Mononuclear cell (primary cell): ENCODE measurements at places on chromosomes 2 and 18. TPM values are rescaled to one million over a fixed set of nuclear protein-coding genes. Genes with fewer than 3 reads are reported as not detected.

FBXO48 gene
- total RNA-seq = 0.52 TPM

SLC9A4 gene
- under 0.01 TPM for total RNA-seq

AFTPH gene
- 87.1 TPM for total RNA-seq

MEMO1 gene
- total RNA-seq = 41.7 TPM

AGXT gene
- not detected for total RNA-seq

FNDC4 gene
- 0.10 TPM for total RNA-seq

EFR3B gene
- under 0.01 TPM for total RNA-seq

TGFA gene
- 0.63 TPM for total RNA-seq

SH3YL1 gene
- total RNA-seq = 52.5 TPM

CRYBA2 gene
- total RNA-seq = not detected

CROCC2 gene
- not detected for total RNA-seq

CYP26B1 gene
- total RNA-seq = under 0.01 TPM

PDE11A gene
- under 0.01 TPM for total RNA-seq

SERPINB3 gene
- not detected for total RNA-seq

NOL4 gene
- not detected for total RNA-seq

PSMG2 gene
- 88.1 TPM for total RNA-seq

RAD51AP2 gene
- total RNA-seq = not detected

SDC1 gene
- total RNA-seq = not detected

ANKRD36C gene
- 83.4 TPM for total RNA-seq

MBD2 gene
- total RNA-seq = 51.3 TPM

TEKT4 gene
- not detected for total RNA-seq

ALPI gene
- not detected for total RNA-seq

GREB1 gene
- 0.10 TPM for total RNA-seq

NEU4 gene
- total RNA-seq = 8.5 TPM

GPAT2 gene
- total RNA-seq = 1.3 TPM

NAGK gene
- total RNA-seq = 25.7 TPM

ZNF385B gene
- total RNA-seq = not detected

CRYGD gene
- not detected for total RNA-seq

APLF gene
- 11.2 TPM for total RNA-seq

CXCR1 gene
- 0.10 TPM for total RNA-seq

IGFBP2 gene
- 0.52 TPM for total RNA-seq

MOB4 gene
- total RNA-seq = 87.6 TPM

DNAH7 gene
- total RNA-seq = 0.10 TPM

GNLY gene
- total RNA-seq = 181 TPM

NAT8 gene
- total RNA-seq = not detected

SNTG2 gene
- 1.5 TPM for total RNA-seq

TUBA3D gene
- total RNA-seq = not detected

C2orf66 gene
- total RNA-seq = not detected

STAT4 gene
- total RNA-seq = 163 TPM

GALR1 gene
- under 0.01 TPM for total RNA-seq

TMEM200C gene
- under 0.01 TPM for total RNA-seq

TSHZ1 gene
- total RNA-seq = 13.1 TPM

NYAP2 gene
- 0.10 TPM for total RNA-seq

ATP6V1B1 gene
- not detected for total RNA-seq

NOSTRIN gene
- 2.0 TPM for total RNA-seq

RNASEH1 gene
- total RNA-seq = 26.2 TPM

THSD7B gene
- not detected for total RNA-seq

KCTD1 gene
- total RNA-seq = 1.3 TPM

CFAP221 gene
- total RNA-seq = 0.31 TPM

IL37 gene
- total RNA-seq = not detected

ARPC2 gene
- total RNA-seq = 551 TPM

RSAD2 gene
- total RNA-seq = 6.8 TPM

BOLL gene
- total RNA-seq = 0.10 TPM

HAAO gene
- 3.9 TPM for total RNA-seq

TMEM198 gene
- not detected for total RNA-seq

RUFY4 gene
- total RNA-seq = 1.0 TPM

SNORC gene
- total RNA-seq = under 0.01 TPM
